ENCODE measurements at places on chromosomes 5 and 9.

- DNase-seq, result no peak
Measured at GRCh38 chr5:148922606-148923005, 96.2 kb downstream of the ADRB2 start.

- DNase-seq, result no peak
Measured at GRCh38 chr5:138467711-138468132, 2.4 kb downstream of the EGR1 start.

GRCh38 chr9:19922476-19923118, 133.8 kb upstream of the SLC24A2 start:
- DNase-seq, result no peak

DNA sequence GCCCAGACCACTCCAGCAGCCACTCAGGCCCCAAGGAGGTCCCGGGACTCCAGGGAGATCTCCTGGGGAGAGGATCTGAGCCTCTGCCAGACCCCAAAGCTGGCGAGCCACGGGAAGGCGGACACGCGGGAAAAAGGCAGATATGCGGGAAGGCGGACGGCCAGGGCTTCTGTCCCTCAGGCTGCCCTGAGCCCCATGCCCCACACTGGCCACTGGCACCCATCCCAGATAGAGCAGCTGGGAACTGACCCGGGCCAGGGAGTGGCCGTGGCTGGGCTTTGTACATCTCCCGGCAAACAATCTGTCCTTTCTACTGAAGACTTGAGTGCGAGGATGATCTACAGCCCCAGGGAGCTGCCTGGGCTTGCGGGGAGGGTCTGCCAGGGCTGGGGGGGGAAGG, 21.1 kb upstream of the NOTCH1 start:
- DNase-seq, result no peak

DNA sequence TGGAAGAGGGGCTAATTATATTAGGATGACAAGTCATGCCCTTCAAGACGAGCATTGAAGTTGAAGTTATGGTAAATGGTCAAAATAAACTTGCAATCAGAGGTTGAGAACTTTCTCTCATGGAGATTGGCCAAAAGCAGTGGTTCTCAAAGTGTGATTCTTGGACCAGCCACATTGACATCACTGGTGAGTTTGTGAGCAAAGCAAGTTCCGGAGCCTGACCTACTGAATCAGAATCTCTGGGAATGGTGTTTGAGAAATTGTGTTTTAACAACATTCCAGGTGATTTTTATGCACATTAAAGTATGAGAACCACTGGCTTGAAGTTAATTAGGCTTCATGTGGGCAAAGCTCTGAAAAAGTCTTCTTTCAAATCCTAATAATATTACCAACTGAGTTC, 403.5 kb downstream of the ZSWIM6 start:
- no peak for DNase-seq

DNA sequence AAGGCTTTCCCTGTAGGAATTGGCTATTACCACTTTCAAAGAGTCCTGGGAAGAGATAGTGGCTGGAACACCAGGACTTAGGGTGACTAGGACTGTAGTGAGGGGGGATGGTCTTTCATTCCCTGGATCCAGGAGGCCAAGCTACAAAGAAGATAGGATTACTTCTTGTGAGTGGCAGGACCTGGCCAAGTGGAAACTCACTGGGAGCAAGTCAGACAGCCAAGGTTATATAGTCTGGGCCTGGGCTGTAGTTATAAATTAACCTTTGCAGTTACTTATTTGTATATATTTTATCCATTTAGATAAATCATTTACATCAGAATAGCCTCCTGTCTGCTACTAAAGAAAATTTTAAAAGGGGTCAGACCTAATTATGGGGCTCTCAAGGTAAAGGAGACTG, 124.3 kb downstream of the TLR4 start:
- DNase-seq, result no peak

- DNase-seq, result no peak
Measured at GRCh38 chr9:38157711-38158110, 88.7 kb upstream of the SHB start.

DNA sequence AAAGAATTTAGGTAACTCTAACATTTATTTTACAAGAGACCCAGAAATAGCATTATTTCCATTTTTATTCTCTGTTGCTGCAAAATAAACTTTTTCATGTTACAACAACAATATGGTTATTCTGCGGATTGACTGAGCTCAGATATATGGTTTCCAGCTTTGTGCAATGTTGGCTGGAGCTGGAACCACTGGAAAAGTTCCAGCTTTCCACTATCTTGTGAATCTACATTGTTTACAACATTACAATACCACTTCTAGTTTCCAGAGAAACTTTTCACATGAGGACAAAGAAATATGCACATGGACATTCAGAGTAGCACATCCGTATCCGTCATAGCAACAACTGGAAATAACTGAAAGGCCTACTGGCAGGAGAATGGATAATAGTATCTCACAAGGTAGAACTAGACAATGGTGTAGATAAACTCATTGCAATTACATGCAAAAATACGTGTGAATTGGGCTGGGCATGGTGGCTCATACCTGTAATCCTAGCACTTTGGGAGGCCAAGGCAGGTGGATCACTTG, 436.1 kb upstream of the ADAMTS16 start:
- no peak for DNase-seq

- DNase-seq, result no peak
Measured at GRCh38 chr5:6475626-6476312, 27.1 kb downstream of the UBE2QL1 start.

DNA sequence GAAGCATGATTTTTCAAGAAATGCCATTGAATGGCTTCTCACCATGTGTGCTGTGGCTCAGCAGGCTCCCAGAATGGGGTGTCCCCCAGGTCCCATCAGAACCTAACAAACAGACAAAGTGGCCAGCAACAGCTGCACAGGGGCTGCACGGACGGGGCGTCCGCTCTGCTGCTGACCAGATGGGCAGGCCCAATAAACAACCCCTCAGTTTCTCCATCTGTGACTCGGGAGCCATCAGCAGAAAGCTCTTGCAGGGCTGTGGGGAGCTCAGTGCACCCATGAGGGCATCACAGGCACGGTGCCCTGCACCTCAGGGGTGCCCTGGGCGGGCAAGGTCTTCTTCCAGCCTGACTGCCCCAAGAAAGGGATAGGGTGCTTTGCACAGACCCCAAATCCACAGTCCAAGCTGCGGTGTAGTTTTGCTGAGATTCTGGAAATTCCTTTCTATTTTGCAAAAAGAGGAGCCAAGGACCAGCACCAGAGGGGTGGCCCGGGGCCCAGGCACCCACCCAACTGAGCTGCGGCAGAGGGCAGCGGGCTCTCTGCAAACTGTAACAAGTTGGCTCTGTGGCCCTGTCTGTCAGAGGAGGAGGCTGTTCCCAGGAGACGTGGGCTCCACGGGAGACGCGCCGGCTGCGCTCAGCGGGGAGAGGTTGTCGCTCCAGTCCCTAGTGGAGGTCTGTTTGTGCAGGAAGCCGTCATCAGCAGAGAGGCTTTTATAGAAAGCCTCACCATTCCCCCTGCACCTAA, 138.7 kb upstream of the PPP1R26 start:
- DNase-seq, result no peak

- DNase-seq, result no peak
Measured at GRCh38 chr9:72788966-72789735, 163.7 kb downstream of the ALDH1A1 start.

GRCh38 chr5:132761321-132762240, 14.4 kb downstream of the CCNI2 start:
- no peak for DNase-seq

- DNase-seq, result no peak
Measured at GRCh38 chr5:42513246-42513645, 90.0 kb downstream of the GHR start.

DNA sequence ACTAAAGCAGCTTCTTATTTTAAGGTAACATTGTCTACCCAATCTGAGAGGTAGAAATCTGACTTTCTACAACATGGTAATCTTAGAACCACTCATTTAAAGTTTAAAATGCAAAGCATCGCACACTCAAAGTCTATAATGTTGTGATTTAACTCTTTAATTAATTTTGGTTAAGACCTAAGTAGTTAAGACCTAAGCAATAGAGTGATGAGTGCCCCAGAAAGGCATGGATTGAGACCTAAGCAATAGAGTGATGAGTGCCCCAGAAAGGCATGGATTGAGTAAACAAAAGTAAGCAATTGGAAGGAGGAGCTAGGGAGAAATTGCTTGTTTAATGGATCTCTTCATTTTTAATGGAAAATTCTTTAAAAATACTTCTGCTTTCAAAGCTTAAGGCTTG, 86.8 kb downstream of the NLN start:
- no peak for DNase-seq

DNA sequence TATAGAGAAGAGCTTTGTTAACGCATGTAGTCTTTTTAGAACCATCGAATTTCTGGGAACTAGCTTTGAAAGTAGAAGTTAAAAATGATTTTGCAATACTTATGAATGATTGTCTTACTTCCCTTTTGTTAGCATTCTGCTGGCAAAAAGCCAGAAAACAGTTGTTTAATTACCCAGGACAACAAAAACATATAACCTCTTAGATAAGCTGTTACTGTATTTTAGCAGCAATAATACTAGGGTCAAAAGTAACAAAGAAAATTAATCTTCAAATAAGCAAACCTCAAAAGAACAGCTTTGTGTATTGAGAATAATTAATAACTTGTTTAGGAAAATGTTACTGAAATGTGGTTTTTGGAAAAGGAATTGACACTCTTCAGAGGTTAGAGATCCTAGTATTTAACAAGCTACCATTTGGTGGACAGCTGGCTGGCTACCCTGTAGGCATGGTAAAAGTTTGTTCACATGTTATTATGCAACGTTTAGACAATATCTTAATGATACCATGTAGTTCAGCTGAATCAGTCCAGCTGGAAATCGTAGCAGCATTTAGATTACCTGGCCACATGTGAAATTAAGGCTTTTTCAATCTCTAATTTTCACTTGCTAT, 3.8 kb downstream of the FGF10 start:
- no peak for DNase-seq

- no peak for DNase-seq
Measured at GRCh38 chr5:107590686-107591085, 80.1 kb downstream of the EFNA5 start.

DNA sequence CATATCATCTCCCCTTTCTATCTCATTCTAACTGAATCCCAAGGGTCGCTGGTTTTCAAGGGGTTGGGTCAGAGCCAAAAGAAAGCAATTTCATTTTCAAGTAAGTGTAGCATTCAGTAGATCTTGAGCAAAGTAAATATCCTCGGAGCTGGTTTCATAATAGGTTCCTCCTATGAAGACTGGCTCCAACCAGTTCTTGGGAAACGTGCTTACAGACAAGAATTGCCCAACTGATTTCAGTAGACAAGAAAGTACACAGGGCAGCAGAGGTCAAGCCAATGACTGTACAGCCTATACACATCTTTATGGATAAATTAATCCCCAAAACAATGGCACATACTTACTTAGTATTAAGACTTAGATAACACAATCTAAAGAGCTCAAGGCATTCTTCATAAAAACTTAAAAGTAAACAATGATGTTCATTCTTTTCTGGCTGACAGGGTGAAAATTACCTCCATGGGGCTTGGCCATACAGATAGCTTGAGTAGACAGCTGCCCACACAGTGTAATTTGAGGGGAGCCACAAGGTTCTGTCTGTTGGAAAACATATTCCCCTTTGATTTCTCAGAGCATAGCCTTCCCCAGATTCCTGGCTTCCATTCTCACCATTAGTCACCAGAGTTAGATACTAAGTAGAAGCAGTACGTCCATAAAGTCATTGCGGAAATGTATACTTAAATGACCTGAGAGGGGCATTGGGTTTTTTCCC, 163.9 kb downstream of the ARRDC3 start:
- DNase-seq, result no peak

- DNase-seq, result no peak
Measured at GRCh38 chr5:6805841-6806240, 92.6 kb downstream of the TENT4A start.

- DNase-seq, result no peak
Measured at GRCh38 chr5:96432216-96433065, 607 bp downstream of the PCSK1 start.

DNA sequence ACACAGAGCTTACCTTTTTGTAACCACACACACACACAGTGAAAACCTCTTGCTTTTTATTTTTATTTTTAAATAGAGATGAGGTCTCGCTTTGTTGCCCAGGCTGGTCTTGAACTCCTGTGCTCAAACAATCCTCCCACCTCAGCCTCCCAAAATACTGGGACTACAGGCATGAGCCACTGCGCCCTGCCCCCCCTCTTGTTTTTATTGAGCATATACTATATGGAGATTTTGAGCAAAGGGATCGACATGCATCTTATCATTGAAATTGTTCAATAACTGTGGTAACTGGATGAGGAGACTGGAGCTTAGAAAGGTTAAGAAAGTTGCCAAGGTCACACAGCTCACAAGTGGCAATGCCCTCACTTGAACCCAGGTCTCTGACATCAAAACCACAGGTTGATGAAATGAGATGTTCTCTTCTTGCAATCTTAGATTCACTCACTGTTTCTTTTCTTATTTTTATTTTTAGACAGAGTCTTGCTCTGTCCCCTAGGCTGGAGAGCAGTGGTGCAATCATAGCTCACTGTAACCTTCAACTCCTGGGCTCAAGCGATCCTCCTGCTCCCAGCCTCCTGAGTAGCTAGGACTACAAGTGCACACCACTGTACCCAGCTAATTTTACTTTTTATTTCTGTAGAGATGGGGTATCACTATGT, 26.8 kb upstream of the STXBP1 start:
- DNase-seq, result no peak

- DNase-seq, result no peak
Measured at GRCh38 chr9:126375386-126375785, 48.8 kb downstream of the MVB12B start.

DNA sequence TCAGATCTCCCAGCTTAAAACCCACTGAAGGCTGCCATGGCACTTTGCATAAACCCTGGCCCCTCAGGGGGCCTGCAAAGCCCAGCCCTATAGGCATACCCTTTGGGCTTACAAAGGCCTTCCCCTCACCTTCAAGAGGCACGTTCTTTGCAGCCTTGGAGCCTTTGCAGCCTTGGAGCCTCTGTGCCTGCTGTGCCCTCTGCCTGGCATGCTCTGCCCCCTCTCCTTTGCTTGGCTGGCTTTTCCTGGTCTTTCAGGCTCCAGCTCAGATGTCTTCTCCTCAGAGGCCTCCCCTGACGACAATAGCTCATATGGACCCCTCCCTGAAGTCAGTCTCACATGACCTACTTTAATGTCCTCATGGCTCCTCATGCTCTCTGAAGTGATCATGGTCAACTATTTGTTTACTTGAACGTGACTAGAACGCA, 60.3 kb downstream of the CXXC5 start:
- no peak for DNase-seq

GRCh38 chr5:168088410-168089173, 202.9 kb upstream of the WWC1 start:
- no peak for DNase-seq

- no peak for DNase-seq
Measured at GRCh38 chr5:37248970-37249814, at the start of gene CPLANE1. Gene CPLANE1 (minus strand): TSS chr5:37249376. CDS start chr5:37247698, 1,678 bp downstream.

GRCh38 chr9:111622626-111623025, 8.5 kb upstream of the DNAJC25 start:
- no peak for DNase-seq
